ENCODE measurements at places on chromosomes 1 and 21. TPM values are rescaled to one million over a fixed set of nuclear protein-coding genes. Genes with fewer than 3 reads are reported as not detected.

AGRN gene
- total RNA-seq = 137 TPM

CATSPERE gene
- total RNA-seq = 0.09 TPM

TMEM240 gene
- total RNA-seq = 0.45 TPM

CTBS gene
- total RNA-seq = 5.8 TPM

PLXNA2 gene
- total RNA-seq = 0.86 TPM

ZNF326 gene
- 20.3 TPM for total RNA-seq

OR2W3 gene
- not detected for total RNA-seq

PRR9 gene
- total RNA-seq = not detected

ZNF683 gene
- not detected for total RNA-seq

SELP gene
- not detected for total RNA-seq

AMY1B gene
- total RNA-seq = not detected

INKA2 gene
- total RNA-seq = 1.9 TPM

LRRC7 gene
- not detected for total RNA-seq

TEX38 gene
- total RNA-seq = not detected

ADORA3 gene
- not detected for total RNA-seq

SUSD4 gene
- total RNA-seq = 0.60 TPM

Data from A549 treated with CORT108297 at 1 μM for 4 hours (cell line).